ENCODE measurements at places on chromosomes 7 and 10.
A peak's percentile ranks its signal among the peaks of the same experiment; 100 is the strongest.

DNA sequence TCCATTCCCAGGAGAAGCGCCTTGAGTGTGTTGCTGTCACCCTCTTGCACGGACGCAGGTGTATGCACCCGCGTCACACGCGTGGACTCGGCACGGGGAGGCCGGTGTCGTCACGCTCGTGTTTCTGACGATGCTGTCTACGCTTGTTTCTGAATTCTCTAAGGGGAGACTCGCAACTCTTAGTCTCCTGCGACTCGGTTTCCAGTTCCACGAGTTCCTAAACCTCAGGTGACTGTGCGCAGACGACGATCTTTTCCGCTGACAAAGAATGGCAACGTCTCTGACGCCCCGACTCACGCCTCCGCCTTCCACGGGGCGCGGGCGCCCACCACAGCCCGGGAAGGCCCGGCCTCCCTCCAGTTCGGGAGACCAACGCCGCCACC is 579 bp downstream of the IDI1 start:
- no peak for DNase-seq

DNA sequence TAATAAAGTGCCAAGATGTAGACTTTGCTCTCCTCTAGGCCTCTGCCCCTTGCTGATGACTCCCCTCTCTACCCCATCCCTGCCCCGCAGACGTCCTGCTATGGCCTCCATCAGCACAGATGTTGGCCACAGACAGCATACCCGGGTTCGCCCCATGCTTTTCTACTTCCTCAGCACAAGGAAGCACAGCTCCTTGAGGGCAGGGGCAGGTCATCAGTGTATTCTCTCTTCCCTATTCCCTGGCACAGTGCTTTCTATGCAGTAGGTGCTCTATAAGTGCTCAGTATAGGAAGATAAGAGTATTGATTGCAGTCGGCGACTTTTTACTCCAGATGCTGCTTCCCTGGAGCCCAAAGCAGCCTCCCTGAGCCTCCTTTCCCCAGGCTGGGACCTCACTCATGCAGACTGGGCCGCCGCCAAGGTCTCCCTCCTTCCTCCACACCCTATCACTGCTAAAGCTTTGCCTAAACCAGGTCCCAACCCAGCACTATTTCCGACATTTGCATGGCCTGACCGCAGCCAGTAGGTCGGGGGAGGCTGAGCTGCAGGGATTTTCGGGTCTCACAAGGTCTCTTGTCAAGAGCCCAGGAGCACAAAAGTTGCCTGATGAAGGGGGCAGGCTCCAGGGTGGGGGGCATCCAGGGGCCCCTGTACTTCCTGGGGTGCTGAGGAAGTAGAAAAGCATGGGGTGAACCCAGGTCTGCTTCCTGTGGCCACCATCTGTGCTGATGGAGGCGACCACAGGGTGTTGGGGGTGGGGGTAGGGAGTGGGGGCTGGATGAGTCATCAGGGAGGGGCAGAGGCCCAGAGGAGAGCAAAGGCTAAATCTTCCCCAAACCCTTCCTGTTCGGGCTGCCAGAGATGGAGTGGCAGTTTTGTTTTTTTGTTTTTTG is 8.0 kb downstream of the CALHM3 start:
- DNase-seq = peak; percentile 32

- peak; percentile 15 for DNase-seq
Observed at GRCh38 chr7:149126662-149127266, 640 bp upstream of the ZNF425 start.

DNA sequence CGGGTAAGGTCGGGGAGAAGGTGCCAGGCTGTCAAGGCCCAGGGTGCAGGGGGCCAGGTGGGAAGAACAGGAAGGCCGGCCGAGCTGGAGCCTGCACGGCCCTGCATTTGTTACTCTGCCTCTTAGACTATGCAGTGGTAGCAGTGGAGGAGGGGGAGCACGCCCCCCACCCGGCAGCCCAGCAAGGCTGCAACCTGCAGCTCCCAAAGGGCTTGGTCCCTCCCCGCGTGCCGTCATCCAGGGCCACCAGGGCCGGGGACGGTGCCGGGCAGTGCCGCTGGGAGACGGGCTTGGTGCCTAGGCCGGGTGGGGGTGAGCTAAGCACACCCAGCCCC is 7.0 kb upstream of the GPER1 start:
- DNase-seq = no peak

GRCh38 chr7:86939197-86939814 is 120.1 kb downstream of the ELAPOR2 start:
- no peak for DNase-seq

GRCh38 chr7:70402069-70402468 is 729.9 kb upstream of the GALNT17 start:
- DNase-seq = no peak

DNA sequence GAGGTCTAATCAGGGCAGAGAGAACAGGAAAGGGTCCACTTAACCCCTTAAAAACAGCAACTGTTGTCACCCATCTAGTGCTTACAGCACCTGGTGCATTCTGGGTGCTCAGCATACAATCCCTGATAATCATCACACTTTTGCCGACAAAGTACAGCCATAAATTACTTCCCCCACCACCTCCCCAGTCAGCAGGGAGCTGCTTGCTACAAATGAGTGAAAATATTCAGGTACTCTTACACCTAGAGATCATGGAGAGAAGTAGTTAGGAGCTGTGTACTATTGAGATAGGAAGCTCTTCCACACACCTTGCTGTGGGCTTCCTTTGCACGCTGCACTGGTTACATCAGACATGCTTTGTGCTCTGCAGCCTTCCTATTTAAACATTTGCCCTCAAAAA is 723.5 kb upstream of the GALNT17 start:
- no peak for DNase-seq

GRCh38 chr10:113301342-113301984 is 251.4 kb upstream of the HABP2 start:
- DNase-seq = no peak

- DNase-seq = no peak
Observed at GRCh38 chr10:5615316-5615715, 51.1 kb downstream of the ASB13 start.

- no peak for DNase-seq
Observed at GRCh38 chr10:46029461-46030030, 877 bp downstream of the NCOA4 start.

DNA sequence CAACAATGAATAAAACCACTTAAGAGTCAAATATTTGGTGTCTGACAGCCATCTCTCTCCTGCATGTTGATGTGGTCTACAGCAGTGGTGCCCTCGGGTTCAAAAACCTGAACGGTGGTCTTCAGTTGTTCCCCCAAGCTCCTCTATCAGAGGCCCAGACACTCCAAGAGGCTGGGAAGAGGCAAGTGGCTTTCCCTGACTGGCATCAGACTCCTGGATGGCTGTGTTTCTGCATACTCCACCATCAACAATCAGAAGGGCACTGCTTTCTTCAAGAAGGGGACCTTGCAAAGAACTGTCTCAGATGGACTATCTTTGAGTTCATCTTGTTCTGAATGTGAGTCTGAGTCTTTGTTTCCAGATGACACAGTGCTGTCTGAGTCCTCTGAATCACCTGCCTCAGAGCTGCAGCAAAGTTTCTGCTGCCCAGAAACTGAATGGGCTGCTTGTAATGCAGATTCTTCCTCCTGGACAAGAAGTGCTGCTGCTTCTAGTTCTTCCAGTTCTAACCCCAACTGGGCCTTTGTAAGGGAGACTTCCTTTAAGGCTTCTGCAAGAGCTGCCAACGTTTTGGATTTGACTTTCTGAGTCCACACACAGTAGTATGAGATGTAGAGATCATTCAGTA is 5.9 kb upstream of the SGMS1 start:
- DNase-seq = no peak

DNA sequence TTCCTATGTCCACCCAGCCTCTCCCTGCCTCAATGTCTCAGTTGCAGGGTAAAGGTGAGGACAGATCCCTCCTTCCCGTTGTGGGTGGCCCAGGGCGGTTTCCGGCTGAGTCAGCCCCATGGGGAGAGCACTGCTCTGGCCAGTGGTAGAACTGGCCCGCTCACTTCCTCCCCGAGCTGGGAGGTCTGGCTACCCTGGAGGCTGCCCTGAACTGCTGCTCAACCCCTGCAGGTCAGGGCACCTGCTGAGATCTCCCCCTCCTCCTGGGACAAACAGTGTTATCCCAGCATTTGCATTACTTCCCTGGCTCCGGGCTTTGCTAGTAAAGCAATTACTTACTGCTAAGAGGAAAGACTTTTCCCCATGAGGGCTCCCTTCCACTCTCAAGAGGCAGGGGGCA is 21.4 kb upstream of the IMPDH1 start:
- DNase-seq = no peak

GRCh38 chr7:127770885-127771284 is 118.9 kb downstream of the SND1 start:
- DNase-seq = no peak

DNA sequence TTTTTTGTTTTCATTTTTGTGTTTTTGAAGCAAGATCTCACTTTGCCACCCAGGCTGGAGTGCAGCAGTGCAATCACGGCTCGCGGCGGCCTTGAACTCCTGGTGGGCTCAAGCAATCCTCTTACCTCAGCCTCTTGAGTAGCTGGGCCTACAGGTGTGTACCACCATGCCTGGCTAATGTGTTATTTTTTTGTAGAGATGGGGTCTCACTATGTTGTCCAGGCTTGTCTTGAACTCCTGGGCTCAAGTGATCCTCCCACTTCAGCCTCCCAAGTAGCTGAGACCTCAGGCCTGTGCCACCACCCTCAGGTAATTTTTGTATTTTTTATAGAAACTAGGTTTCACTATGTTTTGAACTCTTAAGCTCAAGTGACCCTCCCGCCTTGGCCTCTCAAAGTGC is 14.8 kb downstream of the PRKRIP1 start:
- no peak for DNase-seq

DNA sequence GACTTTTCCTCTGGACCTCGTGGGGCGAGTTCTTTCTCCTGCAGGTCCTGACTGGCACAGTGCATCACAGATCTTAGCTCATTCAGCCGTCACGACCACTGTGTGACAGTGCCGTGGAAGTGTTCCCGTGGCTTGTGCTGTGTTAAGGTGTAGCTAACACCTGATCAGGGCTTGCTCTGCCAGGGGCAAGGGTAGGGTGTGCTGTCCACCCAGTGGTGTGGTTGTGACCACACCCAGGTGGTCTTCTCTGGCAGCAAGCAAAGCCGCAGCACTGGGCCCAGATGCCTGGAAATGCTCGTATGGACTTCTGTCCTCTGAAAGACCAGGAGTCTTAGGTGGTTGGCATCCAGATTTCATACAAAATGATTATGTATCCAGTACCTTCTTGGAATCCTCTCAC is 86.2 kb downstream of the GLRX3 start:
- no peak for DNase-seq

DNA sequence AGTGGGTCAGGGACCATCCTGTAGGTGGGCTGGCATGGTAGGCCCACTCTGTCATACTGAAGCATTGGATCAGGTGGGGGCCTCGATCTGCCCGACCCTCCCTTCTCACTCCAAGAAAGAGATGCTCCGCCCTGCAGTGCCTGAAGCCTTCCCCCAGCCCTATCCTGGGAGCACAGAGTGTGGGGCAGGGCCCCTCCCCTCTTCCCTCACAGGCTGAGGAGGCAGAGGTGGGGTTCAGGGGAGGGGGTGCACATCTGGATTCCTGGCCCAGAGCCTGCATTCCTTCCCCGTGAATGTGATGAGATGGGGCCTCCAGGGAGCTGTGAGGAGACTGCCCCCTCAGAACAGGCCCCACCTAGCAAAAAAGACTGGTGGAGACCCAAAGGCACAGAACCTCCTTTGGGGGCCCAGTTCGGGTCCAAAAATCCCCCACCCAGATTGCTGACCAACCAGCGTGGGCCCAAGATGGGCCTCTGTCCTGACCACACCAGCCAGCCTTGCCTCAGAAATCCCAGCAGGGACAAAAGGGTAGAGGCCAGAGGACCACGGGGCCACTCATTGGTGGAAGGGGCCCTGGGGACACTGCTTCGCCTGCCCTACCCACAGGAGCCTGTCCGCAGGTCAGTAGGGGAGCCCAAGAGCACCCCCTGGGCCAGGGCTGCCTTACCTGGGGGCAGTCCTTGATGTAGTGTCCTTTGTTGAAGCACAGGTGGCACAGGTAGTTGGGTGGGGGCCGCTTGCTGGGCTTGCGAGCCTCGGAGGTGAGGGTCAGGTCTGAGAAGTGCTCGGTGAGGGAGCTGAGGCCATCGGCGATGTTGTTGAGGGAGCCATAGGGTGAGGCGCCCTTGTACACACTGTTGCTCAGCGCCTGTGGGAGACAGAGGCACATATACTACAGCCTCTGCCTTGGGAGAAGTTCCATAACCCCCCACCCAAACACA is 13.3 kb downstream of the ZCCHC24 start:
- DNase-seq = no peak

- DNase-seq = no peak
Observed at GRCh38 chr7:34835901-34836600, 178.0 kb downstream of the NPSR1 start.

- no peak for DNase-seq
Observed at GRCh38 chr7:34338961-34339526, 319.0 kb upstream of the NPSR1 start.
